Naive thymus-derived CD4-positive, alpha-beta T cell (primary cell): ENCODE measurements at places on chromosomes 11 and 22.

GRCh38 chr11:102669664-102670063 lies 35.9 kb downstream of the MMP27 start:
- DNase-seq, result no peak

DNA sequence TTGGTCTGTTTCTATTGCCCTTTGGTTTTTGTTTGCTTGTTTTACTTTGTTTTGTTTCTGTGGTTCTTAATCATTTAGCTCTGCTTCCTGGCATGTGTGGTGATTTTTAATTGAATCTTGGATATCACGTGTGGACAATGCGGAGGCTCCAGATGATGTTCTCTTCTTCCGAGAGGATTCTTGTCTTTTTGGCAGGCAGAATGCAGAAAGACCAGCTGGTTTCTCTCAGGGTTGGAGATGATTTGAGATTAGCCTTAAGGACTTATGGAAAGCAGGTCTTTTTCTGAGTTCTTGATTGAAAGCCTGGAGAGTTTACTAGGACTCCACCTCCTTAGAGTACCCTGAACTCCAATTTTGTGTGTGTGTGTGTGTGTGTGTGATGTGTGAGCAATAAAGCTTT lies 21.0 kb upstream of the ANO1 start:
- DNase-seq, result no peak

GRCh38 chr22:36486619-36487384 lies 5.4 kb upstream of the TXN2 start:
- DNase-seq, result peak; percentile 46

DNA sequence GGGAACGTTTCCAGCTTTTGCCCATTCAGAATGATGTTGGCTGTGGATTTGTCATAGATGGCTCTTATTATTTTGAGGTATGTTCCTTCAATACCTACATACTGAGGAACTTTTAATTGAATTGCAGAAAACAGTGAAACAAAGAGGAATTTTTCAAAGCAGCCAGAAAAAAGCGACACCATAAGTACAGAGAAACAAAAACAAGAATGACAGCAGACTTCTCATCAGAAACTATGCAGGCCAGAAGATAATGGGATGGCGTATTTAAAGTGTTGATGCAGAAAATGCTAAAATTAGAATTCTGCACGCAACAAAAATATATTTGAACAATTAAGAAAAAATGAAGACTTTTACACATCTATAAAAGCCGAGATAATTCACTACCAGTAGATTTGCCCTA lies 95.4 kb upstream of the TIMP3 start:
- DNase-seq, result no peak
